ENCODE measurements at places on chromosomes 3 and 15. TPM values are rescaled to one million over a fixed set of nuclear protein-coding genes. Genes with fewer than 3 reads are reported as not detected.

Gene MST1R
- total RNA-seq: 0.49 TPM

Gene ABHD17C
- total RNA-seq: 15.7 TPM

Gene PLA1A
- total RNA-seq: under 0.01 TPM

Gene VGLL3
- total RNA-seq: 2.0 TPM

Gene ATP13A5
- total RNA-seq: 0.49 TPM

Gene SNTN
- not detected for total RNA-seq

Gene KATNBL1
- total RNA-seq: 73.0 TPM

Gene FSIP1
- total RNA-seq: 7.4 TPM

Gene LIPC
- total RNA-seq: not detected

Gene SERINC4
- total RNA-seq: under 0.01 TPM

Gene CCR3
- total RNA-seq: not detected

Gene CERS3
- total RNA-seq: 0.74 TPM

Gene SST
- total RNA-seq: 17.9 TPM

Gene AP3B2
- total RNA-seq: 45.7 TPM

Gene ZNF660
- total RNA-seq: 11.3 TPM

Gene STIMATE
- 8.1 TPM for total RNA-seq

Gene IL20RB
- total RNA-seq: 0.25 TPM

Gene GHSR
- not detected for total RNA-seq

Gene RLBP1
- 0.98 TPM for total RNA-seq

Gene SNAP23
- total RNA-seq: 12.0 TPM

Gene THRB
- total RNA-seq: 54.1 TPM

Data from temporal lobe (tissue), 4 donors.